ENCODE measurements at places on chromosomes 7 and 10. TPM values are rescaled to one million over a fixed set of nuclear protein-coding genes. Genes with fewer than 3 reads are reported as not detected.

GRCh38 chr10:22570234-22570633 is 144.1 kb downstream of the PIP4K2A start:
- no peak overlapping the region for H3K4me3 ChIP-seq
- H3K4me1 ChIP-seq: peaks cover 70% of the 10 kb centered on the region
- peaks cover 14% of the 10 kb centered on the region for H3K36me3 ChIP-seq
- peak overlapping the region; percentile 77 for H3K27ac ChIP-seq

DNA sequence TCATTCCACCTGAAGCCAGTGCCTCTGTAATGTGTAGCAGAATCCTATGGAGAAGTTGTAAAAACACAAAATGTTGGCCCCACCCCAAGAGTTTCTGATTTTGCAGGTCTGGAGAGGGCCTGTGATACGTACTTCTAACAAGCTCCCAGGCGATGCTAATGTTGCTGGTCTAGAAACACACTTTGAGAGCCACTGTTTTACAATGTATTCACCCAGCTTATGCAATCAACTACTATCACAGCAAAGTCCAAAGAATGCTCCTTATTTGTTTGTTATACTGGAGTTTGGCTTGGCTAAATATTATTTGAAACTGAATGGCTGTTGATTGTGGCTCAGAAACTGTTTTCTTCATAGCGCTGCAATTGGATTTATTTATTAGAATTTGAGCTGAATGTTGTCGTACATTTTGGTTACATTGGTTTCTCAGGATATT is 44.3 kb downstream of the DNAJB9 start:
- H3K4me3 ChIP-seq: no peak overlapping the region
- DNase-seq: no peak
- H3K27me3 ChIP-seq: peaks cover 2% of the 10 kb centered on the region
- no peak overlapping the region for H3K27ac ChIP-seq
- H3K4me1 ChIP-seq: no peaks in the 10 kb centered on the region

DNA sequence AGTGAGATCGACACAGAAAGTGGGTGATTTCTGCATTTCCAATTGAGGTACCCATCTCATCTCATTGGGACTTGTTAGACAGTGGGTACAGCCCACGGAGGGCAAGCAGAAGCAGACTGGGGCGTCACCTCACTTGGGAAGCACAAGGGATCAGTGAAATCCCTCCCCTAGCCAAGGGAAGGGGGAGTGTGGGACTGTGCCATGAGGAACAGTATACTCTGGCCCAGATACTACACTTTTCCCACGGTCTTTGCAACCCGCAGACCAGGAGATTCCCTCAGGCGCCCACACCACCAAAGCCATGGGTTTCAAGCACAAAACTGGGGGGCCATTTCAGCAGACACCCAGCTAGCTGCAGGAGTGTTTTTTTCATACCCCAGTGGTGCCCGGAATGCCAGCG is 99.8 kb downstream of the ODAD2 start:
- H3K36me3 ChIP-seq: peaks cover 31% of the 10 kb centered on the region
- H3K4me3 ChIP-seq: no peak overlapping the region

DNA sequence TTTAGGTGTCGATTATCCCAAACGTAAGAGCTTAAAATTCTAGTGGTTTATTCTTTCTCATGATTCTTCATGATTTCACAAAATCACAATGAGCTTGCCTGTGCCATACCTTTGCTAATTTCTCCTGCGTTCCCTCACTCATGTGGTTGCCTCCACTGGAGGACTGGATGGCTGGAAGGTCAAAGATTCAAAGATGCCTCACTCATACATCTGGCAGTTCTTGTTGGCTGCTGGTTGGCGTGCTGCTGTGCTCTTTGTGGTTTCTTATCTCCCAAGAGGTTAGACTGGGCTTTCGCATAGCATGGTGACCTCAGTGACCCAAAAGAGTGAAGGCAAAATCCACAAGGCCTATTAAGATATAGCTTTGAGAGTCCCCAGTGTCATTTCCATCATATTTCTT is 877.6 kb upstream of the AUTS2 start:
- no peak overlapping the region for H3K4me3 ChIP-seq
- H3K27me3 ChIP-seq: no peaks in the 10 kb centered on the region
- H3K4me1 ChIP-seq: no peaks in the 10 kb centered on the region

DNA sequence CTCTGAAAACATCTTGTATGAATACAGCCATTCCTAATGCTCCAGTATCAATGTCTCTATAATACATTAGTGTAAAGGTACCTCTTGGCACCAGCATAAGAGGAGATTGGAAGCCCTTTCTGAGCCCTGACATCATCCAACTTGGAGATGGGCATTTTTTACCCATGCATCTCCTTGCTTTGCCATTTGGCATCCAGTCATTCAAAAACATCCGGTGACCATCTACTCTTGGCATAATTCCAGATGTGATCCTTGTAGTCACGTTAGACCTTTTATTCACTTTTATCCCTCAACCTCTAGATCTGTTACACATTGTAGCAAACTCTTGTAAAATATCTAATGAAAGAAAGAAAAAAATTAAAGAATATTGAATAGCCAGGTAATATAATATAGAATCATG is 17.9 kb upstream of the SGMS1 start:
- H3K36me3 ChIP-seq: no peaks in the 10 kb centered on the region
- DNase-seq: no peak
- peaks cover 5% of the 10 kb centered on the region for H3K4me1 ChIP-seq
- H3K27me3 ChIP-seq: no peaks in the 10 kb centered on the region

GRCh38 chr10:129538236-129538635 is 71.2 kb downstream of the MGMT start:
- no peak overlapping the region for H3K27ac ChIP-seq
- no peaks in the 10 kb centered on the region for H3K27me3 ChIP-seq
- H3K4me1 ChIP-seq: peaks cover 5% of the 10 kb centered on the region
- DNase-seq: no peak
- no peak overlapping the region for H3K4me3 ChIP-seq
- peaks cover 28% of the 10 kb centered on the region for H3K36me3 ChIP-seq

DNA sequence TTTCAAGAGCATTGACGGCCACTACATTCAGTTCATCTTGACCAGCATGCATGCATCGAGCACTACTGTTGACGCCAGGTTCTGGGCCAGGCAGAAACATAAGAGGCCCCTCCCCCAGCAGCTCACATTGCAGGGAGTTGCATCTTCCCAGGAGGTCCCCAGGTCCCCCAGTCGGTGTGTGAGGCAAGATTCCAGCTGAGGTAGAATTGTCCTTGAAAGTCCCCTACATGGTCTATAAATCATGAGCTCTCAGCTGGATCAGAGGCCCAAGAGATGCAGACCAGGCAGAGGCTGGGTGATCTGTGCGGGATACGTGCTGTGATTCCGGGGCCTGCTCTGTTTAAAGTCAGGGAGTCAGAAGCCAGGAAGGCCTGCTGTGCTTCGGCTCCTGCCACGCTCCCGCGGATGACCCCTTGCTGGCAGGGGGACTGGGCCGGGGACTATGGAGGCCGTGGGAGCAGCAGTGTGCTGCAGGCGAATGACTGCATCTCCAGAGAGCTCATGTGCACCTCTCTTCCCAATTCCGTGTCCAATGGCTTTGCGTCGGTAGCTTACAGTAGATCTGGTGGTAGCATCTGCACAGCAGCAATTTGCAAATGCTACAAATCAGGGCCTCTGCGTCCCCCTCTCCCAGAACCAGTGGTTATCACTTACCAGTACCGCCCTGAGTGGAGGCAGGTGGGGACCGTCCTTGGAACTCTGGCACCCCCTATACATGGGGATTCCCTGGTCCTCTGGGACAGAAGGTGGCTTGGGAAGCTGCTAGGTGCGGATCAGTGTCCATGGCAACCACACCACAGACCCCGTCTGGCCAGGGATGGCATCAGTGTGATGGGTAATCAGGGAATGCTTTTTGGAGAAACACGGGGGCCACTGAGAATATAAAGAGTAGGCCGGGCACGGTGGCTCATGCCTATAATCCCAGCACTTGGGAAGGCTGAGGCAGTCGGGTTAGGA is 93.6 kb downstream of the RGS10 start:
- H3K27me3 ChIP-seq: no peaks in the 10 kb centered on the region
- peaks cover 2% of the 10 kb centered on the region for H3K36me3 ChIP-seq
- no peak for DNase-seq
- no peak overlapping the region for H3K27ac ChIP-seq

DNA sequence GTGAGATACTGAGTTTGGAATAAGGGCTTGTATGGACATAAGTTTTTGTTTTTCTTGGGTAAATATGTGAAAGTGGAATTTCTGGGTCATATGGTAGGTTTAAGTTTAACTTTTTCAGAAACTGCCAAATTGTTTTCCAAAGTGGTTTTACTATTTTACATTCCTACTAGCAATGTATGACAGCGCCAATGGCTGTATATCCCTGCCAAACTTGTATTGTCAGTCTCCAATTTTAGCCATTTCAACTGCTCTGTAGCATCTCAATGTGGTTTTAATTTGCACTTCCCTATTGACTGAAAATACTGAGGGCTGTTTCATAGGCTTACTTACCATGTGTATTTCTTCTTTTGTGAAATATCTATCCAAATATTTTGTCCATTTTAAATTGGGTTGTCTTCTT is 90.5 kb upstream of the ZNF32 start:
- H3K27ac ChIP-seq: no peak overlapping the region
- no peaks in the 10 kb centered on the region for H3K36me3 ChIP-seq
- no peaks in the 10 kb centered on the region for H3K27me3 ChIP-seq
- DNase-seq: no peak
- no peak overlapping the region for H3K4me3 ChIP-seq
- H3K4me1 ChIP-seq: no peaks in the 10 kb centered on the region

DNA sequence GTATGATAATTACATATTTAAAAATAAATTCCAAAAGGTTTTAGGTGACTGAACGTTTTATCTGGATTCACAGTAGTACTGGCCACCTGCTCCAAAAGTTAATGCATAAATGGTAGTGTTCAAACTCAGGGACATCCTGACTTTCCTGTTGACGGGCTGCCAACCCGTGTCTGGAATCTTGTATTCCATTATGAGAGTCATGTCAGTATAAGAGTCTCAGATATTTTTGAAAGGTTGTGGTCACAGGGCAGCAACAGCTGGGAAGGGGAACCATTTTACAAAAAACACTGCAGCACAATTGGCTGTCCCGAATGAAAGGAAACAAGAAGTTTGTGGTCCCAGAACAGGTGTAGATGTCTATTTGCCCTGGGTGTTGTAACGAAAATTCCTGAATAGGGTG is 2.8 kb downstream of the TDRD1 start:
- H3K4me1 ChIP-seq: no peaks in the 10 kb centered on the region
- peaks cover 4% of the 10 kb centered on the region for H3K27me3 ChIP-seq
- DNase-seq: no peak
- H3K4me3 ChIP-seq: no peak overlapping the region

DNA sequence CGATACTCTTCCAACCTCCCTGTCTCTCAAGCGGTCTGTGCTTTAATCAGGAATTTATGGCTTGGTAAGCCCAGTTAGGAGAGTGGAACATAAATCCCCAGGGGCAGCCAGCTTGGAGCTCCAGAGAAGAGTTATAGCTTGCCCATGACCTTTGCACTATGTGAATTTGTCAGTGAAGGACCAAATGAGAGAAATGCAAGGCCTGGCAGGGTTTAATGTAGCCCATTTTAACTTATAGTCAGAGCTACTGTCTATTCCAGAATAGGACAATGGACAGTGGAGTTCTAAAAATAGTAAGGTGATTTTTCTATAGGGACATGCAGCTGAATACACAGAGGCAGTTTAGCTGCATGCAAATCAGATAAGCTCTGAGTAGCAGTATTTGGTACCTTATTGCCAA is 142.6 kb upstream of the CAV2 start:
- H3K27ac ChIP-seq: no peak overlapping the region
- no peak overlapping the region for H3K4me3 ChIP-seq
- H3K27me3 ChIP-seq: peaks cover 5% of the 10 kb centered on the region
- H3K4me1 ChIP-seq: no peaks in the 10 kb centered on the region

GRCh38 chr7:44995555-44996493 is 4.2 kb upstream of the CCM2 start:
- DNase-seq: no peak
- peaks cover 30% of the 10 kb centered on the region for H3K4me1 ChIP-seq
- H3K4me3 ChIP-seq: peak overlapping the region; percentile 54
- no peaks in the 10 kb centered on the region for H3K27me3 ChIP-seq

- DNase-seq: peak; percentile 56
- peak within 1 kb of the TSS; percentile 83 for H3K4me3 ChIP-seq
- H3K36me3 ChIP-seq: no peaks in the 10 kb centered on the region
- peak within 1 kb of the TSS; percentile 91 for H3K27ac ChIP-seq
- H3K4me1 ChIP-seq: peaks cover 37% of the 10 kb centered on the region
Measured at GRCh38 chr7:94509264-94509886, at the start of gene CASD1. TSS of gene CASD1 (plus strand) at chr7:94509809. CDS start at chr7:94510085, 276 bp downstream.

DNA sequence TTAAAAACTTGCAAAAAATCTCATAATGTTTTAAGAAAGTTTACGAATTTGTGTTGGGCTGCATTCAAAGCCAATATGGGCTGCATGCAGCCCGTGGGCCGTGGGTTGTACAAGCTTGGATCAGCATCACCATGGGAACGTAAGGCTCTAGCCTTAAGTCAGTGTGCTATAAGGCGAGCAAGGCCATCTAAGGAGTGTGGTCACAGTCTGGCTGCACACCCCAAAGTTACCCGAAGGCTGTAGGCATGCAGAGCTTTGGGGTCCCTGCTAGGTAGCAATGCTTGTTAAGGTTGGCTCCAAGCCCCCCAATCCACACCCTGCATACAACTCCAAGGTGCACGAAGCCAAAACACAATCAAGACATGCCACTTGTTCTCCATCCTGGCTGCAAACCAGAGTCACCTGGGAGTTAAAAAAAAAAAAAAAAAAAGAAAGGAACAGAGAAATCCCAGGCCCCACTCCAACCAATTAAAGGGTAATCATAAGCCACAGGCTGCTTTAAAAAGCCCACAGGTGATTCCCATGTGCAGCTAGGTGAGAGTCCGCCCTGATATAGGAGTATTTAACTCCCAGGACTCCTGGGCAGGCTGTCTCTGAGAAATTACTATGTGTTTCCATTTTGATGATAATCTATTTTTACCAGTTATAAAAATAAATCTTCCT is 8.5 kb upstream of the PNLIPRP2 start:
- DNase-seq: no peak
- H3K27ac ChIP-seq: no peak overlapping the region
- H3K27me3 ChIP-seq: peaks cover 7% of the 10 kb centered on the region
- H3K4me1 ChIP-seq: no peaks in the 10 kb centered on the region
- H3K36me3 ChIP-seq: no peaks in the 10 kb centered on the region

CYP26C1 gene
- 0.33 TPM for total RNA-seq

FAM241B gene
- total RNA-seq: 11.2 TPM

GIMAP5 gene
- total RNA-seq: 364 TPM

C7orf33 gene
- total RNA-seq: not detected

CRTAC1 gene
- total RNA-seq: not detected

Measured in naive thymus-derived CD8-positive, alpha-beta T cell (primary cell).